ENCODE measurements at places on chromosomes 12 and 14.

- DNase-seq = no peak
Measured at GRCh38 chr14:96231526-96232130, 24.4 kb upstream of the BDKRB1 start.

DNA sequence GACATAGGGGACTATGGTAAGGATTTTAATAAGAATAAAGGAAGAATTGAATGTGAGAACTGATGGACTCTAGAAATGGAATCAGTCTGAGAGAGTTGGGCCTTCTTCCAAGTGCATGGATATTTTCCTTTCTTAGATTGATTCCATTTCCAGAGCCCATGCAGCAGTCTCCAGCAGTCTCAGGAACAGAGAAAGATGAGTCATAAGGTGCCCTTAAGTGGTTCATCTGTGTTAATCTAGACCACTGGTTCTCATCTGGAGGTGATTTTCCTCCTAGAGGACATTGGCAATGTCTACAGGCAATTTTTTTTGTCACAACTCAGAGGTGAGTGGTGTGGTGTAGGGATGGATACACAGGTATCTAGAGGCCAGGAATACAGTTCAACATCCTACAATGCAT is 25.9 kb downstream of the TRIM9 start:
- DNase-seq = no peak

DNA sequence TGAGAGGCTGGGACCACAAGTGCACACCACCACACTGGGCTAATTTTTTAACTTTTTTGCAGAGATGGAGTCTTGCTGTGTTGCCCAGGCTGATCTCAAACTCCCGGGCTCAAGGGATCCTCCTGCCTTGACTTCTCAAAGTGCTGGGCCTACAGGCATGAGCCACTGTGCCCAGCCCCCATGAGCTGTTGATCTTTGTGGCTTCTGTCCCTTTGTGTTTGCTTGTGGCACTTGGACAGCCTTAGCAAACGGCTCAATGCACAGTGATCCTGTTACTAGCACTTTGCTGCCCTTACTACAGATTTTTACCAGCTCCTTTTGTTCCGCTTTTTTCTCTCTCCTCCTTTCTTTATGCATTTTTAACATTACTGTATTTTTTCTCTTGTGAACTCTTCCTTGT is 25.3 kb upstream of the EVL start:
- no peak for DNase-seq

DNA sequence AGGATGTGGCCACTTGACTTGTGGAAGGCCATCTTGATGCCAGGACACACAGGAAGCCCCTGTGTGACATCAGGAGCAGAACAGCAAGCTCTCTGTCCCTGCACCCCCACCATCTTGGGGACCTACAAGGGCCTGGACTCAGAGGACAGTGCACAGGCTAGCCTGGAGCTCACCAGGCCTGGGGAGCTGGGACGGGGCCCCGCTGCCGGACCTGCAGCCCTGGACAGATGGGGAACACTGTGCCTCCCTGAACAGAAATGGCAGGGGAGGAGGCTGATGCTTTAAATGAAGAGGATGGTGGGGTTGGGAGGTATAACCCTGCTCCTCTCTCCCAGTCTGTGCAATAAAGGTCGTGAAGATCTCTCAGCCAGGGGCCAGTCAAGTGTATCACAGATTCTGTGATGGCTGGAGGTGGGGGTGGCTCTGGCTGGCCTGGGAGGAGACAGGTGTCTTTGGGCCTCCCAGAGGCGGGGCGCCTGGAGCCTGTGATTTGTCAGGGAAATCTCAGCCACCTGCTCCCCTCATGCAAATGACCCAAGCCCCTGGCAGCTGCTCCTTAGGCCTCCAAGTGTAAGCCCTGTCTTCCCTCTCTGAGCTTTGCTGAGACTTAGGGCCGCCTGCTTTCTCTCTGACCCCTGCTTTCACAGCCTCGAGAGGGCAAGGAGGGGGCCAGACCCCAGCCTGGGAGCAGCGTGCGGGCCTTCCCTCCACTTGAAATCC is 1.1 kb upstream of the GNB3 start:
- no peak for DNase-seq

GRCh38 chr12:85058339-85058738 is 22.2 kb downstream of the LRRIQ1 start:
- no peak for DNase-seq

DNA sequence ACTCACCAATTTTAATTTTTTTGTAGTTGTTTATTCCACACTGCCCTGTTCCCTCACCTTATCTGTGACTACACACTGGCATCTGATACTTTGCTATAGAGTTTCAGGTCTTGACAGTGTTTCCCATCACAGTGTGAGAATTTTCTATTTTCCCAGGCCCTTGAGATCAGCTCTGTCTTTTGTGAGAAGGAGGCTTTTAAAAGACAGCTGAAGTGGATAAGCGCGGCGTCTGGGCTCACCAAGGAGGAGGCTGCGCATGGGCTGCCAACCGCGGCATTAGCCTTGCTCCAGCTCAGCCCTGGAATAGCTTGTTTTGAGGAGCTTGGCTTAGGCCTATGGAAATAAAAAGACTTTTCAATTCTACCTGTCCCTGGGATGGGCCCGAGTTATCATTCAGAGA is 181.3 kb downstream of the RMST start:
- DNase-seq = no peak

DNA sequence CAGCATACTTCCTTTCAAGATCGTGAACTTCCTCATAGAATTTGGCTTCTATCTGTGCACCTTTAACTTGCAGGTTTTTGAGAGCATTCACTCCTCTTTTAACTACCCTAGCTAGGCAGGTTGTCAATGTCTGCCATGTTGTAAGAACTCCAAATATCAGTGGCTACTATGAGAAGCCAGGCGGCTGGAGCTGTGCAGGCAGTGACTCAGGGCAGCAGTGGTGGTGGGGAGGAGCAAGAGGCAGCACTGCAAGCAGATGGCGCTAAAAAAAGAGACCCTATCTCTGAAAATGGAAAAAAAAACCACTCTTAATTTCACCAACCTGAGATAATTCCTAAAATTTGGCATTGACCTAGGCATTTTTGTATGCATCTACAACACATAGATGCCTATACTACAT is 28.5 kb downstream of the YARS2 start:
- no peak for DNase-seq

DNA sequence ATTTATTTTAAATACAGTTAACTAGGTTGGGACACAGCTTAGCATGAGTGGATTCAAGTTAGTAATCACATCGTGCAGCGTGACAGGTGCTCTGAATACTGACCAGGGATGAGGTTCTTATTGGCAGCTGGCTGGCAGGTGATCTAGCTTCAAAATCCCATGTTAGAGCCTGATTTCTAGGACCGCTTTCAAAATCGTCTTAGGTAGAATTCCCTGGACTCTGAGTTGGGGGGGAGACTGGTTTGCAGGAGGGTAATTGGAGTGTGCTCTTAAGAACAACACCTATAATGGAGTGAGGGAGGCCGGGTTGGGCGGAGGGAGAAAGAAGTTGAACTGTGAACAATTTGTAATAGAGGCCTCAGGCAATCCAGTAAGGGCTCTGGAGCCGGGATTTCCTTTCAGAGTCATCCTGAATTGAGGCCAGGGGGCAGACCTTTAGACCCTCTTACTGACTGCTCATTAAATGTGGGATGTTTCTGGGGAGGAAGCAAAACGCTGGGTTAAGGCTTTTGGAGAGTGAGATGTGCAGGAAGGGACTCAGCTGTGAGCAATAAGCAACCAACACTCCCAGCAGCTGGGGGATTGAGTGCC is 874 bp upstream of the YARS2 start:
- no peak for DNase-seq

- DNase-seq = no peak
Measured at GRCh38 chr12:107684990-107685359, 624 bp upstream of the PWP1 start.

DNA sequence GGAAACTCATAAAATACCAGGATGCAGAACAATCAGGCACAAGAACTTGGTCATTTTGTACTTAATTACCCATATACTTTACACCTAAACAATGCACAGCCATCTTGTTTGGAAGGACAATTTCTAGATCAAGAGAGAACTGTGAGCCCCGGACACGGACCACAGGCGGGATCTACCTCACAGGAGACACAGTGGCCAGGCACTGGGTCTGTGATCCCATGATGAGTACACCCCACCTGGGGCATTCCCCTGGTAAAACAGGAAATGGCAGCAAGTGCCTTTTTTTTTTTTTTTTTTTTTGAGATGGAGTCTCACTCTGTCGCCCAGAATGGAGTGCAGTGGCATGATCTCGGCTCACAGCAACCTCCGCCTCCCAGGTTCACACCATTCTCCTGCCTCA is 15.2 kb downstream of the GOLGA3 start:
- no peak for DNase-seq

GRCh38 chr12:51395283-51396230 is 4.4 kb upstream of the GALNT6 start:
- DNase-seq = no peak

- DNase-seq = no peak
Measured at GRCh38 chr14:63933110-63933509, 80.3 kb downstream of the SYNE2 start.

GRCh38 chr12:124509300-124509675 is 58.1 kb downstream of the NCOR2 start:
- no peak for DNase-seq

DNA sequence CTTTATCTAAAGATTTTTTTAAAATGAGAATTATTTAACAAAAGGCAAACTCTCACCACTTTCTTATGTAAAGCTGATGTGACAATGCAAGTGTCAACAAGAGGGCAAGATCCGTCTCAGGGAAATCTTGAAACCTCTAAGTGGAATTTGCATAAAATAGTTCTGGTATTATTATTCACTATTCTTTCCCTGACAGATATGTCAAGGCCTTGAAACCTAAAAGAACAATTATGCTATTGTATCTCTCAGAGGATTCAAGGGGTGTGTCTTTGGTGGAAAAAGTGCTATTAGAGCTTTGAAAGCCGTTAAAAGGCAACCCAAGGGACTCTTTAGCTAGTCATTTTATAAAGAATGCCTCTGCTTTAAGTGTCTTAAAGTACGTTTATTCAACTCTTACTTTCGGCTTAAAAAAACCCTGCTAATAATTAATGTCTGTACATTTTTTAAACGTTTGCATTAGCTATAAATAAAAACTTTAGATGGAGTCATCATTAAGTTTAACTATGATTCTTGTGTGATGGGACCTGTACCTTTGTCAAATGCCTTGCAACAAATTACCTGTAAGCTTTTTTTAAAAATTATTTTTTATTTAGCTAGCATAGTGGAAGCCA is 585.5 kb downstream of the VRK1 start:
- no peak for DNase-seq

DNA sequence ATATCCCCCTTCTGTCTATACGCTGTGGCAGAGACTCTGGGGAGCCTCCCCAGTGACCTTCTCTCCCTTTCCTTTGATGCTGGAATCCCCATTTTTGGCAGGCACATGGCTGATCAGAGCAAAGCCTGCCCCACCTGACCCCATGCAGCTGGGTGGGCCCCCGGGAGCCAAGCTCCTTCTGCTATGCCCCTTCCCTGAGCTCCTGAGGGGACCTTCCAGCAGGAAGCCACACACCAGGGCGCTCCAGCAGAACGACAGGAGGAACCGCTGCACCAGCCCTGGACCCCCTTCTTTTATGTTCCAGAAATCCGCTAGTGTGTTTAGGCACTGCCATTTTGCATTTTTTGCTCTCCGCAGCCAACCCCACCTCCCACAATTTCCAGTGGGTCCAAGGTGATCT is 44.6 kb downstream of the TRAFD1 start:
- DNase-seq = no peak

DNA sequence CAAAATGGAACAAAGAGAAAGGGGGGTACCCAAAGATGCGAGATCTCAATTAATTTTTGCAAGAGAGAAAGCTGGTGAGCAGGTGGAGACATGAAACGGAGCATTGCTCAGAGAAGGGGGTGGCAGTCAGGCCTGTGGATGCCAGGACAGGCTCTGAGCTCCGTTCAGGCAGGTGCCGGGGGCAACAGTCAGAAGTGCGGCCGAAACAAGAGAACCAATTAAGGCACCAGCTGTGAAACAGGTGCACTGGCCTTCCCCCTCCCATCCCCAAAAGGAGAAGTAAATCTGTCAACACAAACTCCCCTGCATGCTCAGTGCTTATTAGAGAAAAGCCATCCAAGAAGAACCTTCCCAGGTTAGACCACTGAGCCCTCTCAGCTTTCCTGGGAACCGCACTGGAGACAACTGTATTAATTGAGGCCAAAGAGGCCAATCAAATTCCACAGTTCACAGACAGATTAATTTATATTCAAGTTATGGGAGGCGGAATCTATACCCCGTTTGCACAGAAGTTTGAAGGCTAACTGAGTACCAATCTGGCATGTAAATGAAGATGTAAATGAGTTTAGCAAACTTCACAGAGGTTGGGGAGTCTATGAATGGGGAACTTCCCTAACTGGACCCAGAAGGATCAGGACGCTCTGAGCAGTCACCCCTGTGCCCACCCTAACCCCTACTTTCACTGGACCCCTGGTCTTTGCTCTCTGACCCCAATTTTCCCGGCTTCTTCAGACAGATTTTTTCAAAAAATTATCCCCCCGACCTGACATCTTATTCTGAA is 20.9 kb downstream of the OAS2 start:
- no peak for DNase-seq

DNA sequence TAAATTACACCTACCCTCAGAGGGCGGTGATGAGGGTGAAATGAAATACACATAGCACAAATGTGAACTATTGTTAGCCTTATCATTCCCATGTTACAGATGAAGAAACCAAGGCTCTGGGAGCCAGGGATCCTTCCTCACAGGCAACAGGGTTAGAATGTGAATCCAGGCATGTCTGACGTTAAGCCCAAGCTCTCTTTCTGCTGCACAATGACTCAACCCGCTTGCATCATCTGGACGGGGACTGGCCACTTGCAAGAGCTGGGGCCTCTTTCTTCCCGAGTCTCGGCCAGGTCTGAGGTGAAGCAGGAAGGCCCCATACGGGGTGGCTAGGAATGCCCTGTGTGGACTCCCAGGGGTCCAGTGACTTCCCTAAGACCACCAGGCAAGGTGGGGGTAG is 105.2 kb downstream of the RBM19 start:
- DNase-seq = no peak

- DNase-seq = no peak
Measured at GRCh38 chr12:30437044-30437443, 258.6 kb downstream of the IPO8 start.

DNA sequence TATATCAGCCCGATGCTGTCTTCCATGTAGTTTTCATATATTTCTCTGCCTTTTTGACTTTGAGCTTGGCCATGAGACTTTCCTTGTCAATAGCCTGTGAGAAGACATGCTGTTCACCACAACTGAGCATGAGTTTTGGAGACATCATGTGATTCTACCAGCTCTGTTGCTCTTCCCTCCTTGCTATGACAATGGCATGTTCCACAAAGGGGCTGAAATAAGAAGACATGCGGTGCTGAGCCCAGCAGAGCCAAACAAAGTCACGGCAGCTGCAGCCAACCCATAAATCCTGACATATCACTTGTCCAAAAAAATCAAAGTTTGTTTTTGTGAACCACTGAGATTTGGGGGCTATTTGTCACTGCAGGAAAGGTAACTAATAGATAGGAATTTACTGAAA is 343.4 kb upstream of the KITLG start:
- DNase-seq = no peak

Measured in brain pericyte (primary cell).